ENCODE measurements at places on chromosomes 4 and X.

GRCh38 chr4:139581096-139581495 is 25.1 kb upstream of the SETD7 start:
- peaks cover 2% of the 10 kb centered on the region for H3K27me3 ChIP-seq
- H3K27ac ChIP-seq = no peak overlapping the region
- H3K4me1 ChIP-seq = no peaks in the 10 kb centered on the region
- H3K36me3 ChIP-seq = no peaks in the 10 kb centered on the region
- no peak overlapping the region for H3K4me3 ChIP-seq

GRCh38 chrX:105221374-105221773 is 880 bp upstream of the TEX13A start:
- DNase-seq = no peak
- H3K27me3 ChIP-seq = no peaks in the 10 kb centered on the region
- H3K27ac ChIP-seq = no peak overlapping the region
- H3K4me1 ChIP-seq = no peaks in the 10 kb centered on the region

DNA sequence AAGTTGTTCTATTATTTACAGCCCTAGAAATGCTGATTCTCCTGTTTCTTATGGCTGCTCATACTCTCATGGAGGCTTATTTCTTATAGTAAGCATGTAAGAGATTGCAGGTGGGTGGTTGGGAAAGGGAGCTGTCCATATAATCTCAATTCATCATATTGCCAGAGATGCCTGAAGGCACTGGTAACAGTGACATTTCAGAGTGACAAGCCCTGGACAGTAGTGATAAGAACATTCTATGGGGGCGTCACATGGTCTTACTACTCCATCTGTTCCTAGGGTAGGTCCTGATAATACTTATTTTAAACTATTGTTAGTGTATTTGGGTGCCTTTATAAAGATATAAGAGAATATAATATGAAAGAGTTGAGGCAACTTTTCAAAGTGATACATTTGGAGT is 171.5 kb downstream of the CFAP299 start:
- DNase-seq = no peak
- H3K4me3 ChIP-seq = no peak overlapping the region
- H3K27me3 ChIP-seq = peaks cover 1% of the 10 kb centered on the region
- no peak overlapping the region for H3K27ac ChIP-seq
- no peaks in the 10 kb centered on the region for H3K4me1 ChIP-seq
- H3K36me3 ChIP-seq = no peaks in the 10 kb centered on the region

GRCh38 chr4:67342291-67342690 is 203.0 kb downstream of the CENPC start:
- no peak overlapping the region for H3K27ac ChIP-seq
- H3K36me3 ChIP-seq = no peaks in the 10 kb centered on the region
- H3K4me3 ChIP-seq = no peak overlapping the region
- no peak for DNase-seq
- no peaks in the 10 kb centered on the region for H3K27me3 ChIP-seq

- H3K27ac ChIP-seq = peak overlapping the region; percentile 0
- H3K36me3 ChIP-seq = no peaks in the 10 kb centered on the region
- H3K27me3 ChIP-seq = peaks cover 4% of the 10 kb centered on the region
- DNase-seq = no peak
Observed at GRCh38 chr4:86451560-86452330, 91.9 kb upstream of the MAPK10 start.

DNA sequence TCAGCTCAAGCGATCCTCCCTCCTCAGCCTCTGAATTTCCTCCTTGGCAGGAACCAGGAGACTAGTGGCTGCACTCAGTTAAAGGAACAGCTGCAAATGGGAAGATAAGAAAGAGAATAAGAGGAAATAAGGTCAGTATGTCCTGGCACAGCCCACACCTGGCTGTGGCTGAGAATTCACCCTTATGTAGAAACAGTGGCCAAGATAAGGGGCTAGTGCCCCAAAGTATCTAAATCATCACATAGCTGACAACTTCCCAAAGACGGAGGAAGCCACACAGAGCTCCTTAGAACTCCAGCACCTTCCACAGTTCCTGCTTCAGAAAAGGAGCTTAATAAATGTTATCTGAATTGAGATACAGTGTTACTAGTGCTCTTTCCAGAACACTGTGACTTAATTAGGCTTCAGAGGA is 2.3 kb upstream of the CHIC2 start:
- H3K27me3 ChIP-seq = peaks cover 31% of the 10 kb centered on the region
- H3K4me1 ChIP-seq = peaks cover 46% of the 10 kb centered on the region
- H3K27ac ChIP-seq = peak overlapping the region; percentile 99
- peak; percentile 20 for DNase-seq
- H3K4me3 ChIP-seq = no peak overlapping the region

GRCh38 chr4:179803857-179804256 is 2361.6 kb upstream of the AGA start:
- H3K27ac ChIP-seq = no peak overlapping the region
- no peaks in the 10 kb centered on the region for H3K4me1 ChIP-seq
- H3K4me3 ChIP-seq = no peak overlapping the region

DNA sequence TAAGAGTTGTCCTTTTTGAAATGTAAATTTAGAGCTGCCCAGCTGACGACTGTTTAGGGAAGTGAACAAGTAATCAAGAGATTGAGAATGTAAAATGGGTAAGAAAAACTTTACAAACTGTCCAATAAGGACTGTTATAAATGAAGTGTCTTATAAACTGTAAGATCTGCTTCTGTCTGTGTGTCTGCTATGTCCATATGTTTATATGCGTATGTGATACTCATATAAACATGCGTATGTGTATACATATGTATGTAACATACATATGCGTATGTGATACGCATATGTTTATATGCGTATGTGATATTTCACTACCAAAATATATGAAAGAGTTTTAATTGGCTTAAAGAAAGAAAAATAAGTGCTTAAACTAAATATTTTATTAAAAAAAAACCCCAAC is 416.0 kb upstream of the GALNTL6 start:
- DNase-seq = no peak
- H3K27me3 ChIP-seq = no peaks in the 10 kb centered on the region
- H3K27ac ChIP-seq = no peak overlapping the region
- H3K4me3 ChIP-seq = no peak overlapping the region

GRCh38 chr4:145773581-145774234 is 93.8 kb downstream of the C4orf51 start:
- no peak for DNase-seq
- no peak overlapping the region for H3K27ac ChIP-seq
- H3K27me3 ChIP-seq = no peaks in the 10 kb centered on the region
- peaks cover 24% of the 10 kb centered on the region for H3K36me3 ChIP-seq
- H3K4me3 ChIP-seq = peak overlapping the region; percentile 38

DNA sequence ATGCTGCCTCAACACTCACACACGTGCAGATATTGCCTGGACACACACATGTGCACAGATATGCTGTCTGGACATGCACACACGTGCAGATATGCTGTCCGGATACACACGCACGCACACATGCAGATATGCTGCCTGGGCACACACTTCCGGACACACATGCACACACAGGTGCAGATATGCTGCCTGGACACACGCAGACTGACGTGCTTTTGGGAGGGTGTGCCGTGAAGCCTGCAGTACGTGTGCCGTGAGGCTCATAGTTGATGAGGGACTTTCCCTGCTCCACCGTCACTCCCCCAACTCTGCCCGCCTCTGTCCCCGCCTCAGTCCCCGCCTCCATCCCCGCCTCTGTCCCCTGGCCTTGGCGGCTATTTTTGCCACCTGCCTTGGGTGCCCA is 14.7 kb downstream of the FGFRL1 start:
- peaks cover 3% of the 10 kb centered on the region for H3K36me3 ChIP-seq
- no peak overlapping the region for H3K27ac ChIP-seq
- peaks cover 12% of the 10 kb centered on the region for H3K27me3 ChIP-seq
- no peak for DNase-seq
- no peaks in the 10 kb centered on the region for H3K4me1 ChIP-seq

All from endothelial cell (in vitro differentiated cells).